ENCODE measurements at places on chromosomes 7 and 10.

GRCh38 chr10:33227489-33227888 lies 107.0 kb downstream of the NRP1 start:
- no peak for DNase-seq

- no peak for DNase-seq
Observed at GRCh38 chr10:26810435-26811026, 50.2 kb downstream of the ABI1 start.

DNA sequence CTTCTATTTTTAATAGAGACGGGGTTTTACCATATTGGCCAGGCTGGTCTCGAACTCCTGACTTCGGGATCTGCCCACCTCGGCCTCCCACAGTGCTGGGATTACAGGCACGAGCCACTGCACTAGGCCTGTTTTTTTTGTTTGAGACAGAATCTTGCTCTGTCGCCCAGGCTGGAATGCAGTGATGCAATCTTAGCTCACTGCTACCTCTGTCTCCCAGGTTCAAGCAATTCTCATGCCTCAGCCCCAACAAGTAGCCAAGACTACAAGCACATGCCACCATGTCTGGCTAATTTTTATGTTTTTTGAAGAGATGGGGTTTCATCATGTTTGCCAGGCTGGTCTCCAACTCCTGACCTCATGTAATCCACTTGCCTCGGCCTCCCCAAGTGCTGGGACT lies 73.7 kb downstream of the TYW1B start:
- no peak for DNase-seq

DNA sequence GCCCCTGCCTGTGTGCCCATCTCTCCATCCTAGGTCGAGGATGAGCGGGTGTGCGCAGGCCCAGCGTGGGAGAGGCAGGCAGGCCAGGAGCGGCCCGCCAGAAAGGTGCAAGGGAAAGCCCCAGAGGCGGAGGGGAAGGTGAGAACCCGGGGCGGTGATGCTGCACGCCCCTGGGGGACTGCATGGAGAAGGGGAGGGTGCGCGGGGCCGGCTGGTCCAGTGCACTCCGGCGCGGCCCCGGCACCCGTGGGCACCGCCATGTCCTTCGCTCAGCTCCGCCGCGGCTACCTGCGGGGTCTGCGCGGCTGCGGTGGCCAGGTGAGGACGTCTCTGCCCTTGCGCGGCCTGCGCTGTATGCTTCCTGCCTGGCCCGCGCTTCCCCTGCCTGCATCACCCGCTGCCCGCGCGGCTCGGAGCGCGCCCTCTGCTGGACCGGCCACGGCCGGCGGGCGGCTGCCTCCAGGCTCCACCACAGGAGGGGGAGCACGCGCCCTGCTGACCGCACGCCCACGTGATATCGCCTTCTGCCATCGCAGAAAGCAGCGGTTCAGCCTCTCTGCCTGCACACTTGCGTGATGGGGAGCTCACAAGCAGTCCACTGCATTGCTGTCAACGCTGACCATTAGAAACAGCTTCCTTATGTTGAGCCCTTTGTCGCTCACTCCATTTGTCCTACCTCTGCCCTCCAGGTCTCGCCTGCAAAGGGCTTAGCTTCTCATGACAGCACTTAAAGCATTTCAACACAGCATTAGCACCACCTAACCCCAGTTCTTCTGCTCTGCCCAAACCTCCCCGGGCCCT lies 73.9 kb downstream of the CXCL12 start:
- DNase-seq, result peak; percentile 33

DNA sequence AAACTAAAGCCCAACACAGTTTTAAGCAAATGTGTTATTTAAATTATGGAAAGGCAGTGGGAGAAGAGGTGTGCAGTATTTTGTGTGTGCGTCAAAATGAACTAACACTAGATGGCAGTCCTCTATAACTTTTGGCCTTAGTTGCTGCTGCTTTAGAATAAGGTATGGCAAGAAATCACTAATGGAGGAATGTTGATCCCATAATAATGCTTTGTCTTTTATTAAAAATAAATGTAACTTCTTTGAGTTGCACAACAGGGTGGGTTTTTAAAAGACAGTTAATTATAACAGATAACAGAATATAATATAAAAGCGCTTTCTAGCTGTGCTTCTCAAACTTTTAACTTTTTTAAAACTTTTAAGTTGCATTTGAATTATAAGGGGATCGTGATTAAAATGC lies 56.4 kb downstream of the BBS9 start:
- no peak for DNase-seq

DNA sequence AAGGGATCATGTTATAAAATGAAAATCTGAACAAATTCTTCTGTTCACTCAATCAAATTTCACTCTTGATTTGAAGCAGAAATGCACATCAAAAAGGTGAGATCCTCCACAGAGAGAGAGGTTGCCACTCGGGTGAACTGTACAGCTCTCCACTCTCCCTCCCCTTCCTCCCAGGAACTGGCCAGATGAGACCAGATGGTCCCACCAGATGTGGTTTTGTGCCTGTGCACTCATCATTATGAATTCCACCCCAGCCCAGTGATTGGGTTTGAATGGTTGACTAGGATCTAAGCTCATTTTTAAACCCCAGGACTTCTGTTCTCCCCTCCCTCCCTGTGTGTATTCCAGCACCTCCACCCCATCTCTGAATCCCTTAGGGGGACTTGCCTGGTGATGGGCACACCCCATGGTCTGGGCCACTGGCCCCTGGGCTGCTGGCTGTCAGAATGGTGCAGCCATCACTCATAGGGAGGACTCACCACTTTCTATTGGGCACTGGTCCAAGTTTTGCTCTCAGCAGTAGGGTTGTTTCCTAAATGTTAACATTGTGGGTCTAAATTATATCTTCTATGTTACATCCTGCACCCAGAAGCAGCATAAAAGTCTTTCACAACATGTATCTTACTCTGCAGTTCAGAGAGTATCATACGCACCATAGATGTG lies 393.1 kb downstream of the TNS3 start:
- no peak for DNase-seq

DNA sequence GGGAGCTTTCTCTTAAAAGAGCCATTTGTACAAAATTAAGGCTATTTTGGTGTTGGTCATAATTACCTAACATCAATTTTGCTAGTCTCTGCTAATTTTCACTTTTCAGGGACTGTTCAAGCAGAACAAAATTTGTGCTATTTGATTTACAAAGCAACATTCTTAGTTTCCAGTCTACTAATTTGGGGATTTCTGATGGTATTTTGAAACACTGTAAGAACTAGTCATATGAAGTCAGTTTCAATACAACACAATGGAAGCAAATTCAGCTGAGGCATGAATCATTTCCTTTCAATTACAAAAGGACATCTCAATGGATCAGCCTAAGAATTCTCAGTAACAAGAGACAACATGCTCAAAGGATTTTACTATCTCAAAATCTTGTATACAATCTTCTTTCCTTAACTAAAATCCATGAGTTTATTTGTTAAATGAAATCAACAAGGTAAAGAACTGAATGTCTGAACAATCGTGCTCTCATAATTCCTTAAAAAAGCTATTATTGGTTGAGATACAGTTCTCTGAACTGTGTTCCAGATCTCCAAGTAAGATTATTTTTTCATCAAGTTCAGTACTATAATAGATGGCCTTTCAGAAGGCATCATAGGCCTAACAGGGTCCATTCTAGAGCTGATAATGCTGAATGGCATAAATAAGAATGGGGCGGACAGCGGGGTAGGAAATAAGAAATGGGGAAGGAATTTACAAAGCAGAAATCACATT lies 144.6 kb downstream of the NRCAM start:
- no peak for DNase-seq

DNA sequence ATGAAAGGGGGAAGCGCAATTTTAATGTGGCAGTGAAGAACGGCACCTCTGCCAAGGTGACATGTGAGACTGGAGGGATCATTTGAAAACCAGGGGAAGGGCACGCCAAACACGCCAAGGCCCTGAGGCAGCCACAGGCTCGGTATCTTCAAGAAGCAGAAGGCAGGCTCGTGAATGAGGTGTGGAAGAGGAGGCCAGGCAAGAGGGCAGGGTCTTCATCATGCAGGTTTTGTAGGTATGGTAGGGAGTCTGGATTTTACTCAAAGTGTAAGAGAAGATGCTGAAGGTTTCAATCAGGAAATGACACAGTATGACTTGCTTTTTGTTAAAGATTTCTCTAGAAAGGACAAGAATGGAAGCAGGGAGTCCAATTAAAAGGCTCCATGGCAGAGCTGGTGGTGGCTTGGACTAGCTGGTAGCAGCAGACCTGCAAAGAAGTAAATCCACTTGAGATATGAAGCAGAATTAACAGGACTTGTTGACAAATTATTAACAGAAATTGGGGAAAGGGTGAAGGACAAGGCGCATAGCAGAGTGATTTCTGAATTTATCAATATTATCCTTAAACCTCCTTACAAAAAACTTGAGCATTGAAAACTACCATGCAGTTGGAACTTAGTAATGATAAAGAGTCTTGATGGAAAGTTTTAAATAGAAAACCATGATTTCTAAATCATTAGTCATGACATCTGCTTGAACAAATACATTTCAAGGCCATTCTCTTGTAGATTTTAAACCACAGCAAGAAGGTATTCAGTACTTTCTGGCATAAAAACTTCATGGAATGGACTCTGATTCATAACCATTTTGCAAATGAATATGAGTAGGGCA lies 70.4 kb downstream of the COA1 start:
- no peak for DNase-seq

GRCh38 chr10:91541481-91541880 lies 91.4 kb downstream of the PPP1R3C start:
- no peak for DNase-seq

DNA sequence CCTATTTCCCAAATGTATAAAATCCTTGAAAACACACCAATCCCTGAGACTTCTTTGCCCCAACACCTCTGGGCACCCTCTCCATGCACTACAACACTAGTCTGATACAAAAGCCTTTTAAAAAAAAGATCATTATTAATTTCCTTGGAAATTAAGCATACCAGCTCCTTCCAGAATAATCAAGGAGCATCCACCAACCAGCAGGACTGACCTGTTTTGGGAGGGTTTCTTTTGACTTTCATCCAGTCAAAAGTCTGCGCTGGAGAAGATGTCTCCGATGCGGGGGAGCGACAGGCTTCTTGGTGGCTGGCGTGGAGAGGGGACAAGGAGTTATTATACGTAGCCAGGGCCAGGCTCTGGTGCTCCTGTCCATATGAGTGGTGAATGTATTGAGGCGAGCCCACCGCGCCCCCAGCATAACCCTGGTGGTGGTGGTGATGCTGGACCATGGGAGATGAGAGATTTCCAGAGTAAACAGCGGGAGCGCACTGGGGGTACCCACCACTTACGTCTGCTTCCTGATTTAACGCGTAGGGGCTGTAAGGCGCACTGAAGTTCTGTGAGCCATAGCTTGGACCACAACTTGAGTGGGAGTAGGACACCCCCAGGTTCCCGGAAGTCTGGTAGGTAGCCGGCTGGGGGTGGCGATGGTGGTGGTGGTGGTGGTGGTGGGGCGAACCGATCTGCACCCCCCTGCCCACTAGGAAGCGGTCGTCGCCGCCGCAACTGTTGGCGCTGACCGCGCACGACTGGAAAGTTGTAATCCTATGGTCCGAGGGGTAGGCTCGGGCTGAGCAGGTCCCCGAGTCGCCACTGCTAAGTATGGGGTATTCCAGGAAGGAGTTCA lies 527 bp downstream of the HOXA1 start:
- DNase-seq, result no peak

DNA sequence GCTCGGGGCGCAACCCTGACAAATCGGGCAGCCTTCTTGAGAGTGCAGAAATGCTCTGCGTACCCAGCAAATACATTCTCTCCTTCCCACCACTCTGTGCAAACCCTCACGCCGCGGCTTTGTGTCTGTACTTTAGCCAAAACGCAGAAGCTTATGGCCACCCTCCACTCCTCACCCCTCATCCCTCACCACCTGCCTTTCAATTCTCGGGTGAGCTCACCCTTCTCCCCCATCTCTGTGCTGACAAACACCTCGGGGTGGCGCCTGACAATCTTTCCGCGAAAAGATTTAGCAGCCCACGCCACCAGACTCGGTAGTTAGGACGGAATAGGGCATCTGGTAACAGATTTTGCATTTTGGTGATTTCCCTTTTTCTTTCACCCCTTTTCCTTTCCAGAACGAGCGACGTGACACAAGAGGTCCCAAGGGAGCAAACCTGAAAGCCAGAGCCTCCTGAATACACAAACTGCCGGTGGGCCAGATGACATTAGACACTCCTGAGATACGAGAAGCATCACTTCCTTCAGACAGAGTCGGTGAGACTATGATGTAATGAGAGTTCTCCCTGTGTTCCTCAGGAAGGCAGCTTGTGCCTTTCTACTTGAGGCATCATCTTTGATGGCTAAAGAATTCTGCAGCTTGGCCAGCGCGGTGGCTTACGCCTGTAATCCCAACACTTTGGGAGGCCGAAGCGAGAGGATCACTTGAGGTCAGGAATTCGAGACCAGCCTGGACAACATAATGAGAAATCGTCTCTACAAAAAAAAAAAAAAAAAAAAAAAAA lies 671 bp upstream of the ATAD1 start:
- peak; percentile 47 for DNase-seq

- DNase-seq, result no peak
Observed at GRCh38 chr7:140300243-140301136, 97.8 kb downstream of the SLC37A3 start.

DNA sequence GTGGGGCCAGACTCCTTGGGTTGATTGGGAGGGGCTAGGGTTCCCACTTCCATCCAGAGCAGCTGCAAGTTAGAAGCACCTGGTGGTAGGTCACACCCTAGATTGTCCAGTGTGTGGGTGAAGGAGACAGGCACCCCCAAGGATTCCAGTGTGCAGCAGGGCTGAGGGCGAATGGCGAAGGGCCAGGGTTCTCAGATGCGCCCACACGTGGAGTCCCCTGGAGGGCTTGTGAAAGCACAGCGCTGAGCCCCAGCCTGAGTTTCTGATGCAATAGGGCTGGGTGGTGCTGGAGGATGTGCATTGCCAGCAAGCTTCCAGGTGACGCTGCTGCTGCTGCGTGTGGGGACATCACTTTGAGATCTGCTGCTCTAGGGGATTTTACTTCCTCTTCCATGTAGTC lies 25.4 kb downstream of the TBATA start:
- DNase-seq, result no peak

All from activated T-helper 9 cell treated with anti-CD3 and anti-CD28 coated beads, Interleukin-2, amount 50 U/mL, for 16 hours (primary cell).